ENCODE measurements at places on chromosomes 16 and 17.
A peak's percentile ranks its signal among the peaks of the same experiment; 100 is the strongest.

- DNase-seq = no peak
Observed at GRCh38 chr16:19463468-19464315, 46.0 kb downstream of the TMC5 start.

DNA sequence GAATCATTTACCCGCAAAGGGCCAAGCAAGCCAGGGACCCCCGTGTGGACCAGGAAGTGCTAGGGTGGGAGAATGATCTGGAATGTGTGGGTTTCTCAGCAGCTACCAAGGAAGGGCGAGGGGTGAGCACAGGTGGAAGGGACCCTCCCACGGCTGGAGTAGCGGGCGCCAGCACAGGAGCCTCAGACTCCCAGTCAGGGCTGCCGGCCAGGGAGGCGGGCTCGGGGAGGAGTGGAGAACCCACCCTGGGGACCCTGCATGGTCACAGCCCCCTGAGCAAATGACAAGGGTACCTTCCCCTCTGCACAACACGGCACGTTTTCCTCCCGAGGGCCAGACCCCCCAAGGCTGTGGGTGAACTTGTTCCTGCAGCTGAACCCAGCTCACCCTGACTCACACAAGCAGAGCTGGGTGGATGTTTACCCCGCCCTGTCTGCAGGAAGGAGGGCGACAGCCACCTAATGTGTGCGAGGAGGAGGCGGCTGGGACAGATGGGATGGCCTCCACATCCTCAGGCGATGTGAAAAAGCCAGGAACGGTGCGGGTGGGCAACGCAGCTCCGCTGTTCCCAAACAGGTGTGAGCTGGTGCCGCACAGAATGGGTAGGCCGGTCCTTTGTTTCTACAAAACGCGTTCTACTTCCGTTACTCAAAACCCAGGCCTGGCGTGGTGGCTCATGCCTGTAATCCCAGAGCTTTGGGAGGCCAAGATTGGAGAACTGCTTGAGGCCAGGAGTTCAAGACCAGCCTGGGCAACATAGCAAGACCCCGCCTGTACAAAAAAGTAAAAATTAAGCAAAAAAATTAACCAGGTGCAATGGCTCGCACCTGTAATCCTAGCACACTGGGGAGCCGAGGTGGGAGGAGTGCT is 6.2 kb downstream of the ECI1 start:
- no peak for DNase-seq

GRCh38 chr17:57370619-57371018 is 114.3 kb downstream of the MSI2 start:
- DNase-seq = no peak

DNA sequence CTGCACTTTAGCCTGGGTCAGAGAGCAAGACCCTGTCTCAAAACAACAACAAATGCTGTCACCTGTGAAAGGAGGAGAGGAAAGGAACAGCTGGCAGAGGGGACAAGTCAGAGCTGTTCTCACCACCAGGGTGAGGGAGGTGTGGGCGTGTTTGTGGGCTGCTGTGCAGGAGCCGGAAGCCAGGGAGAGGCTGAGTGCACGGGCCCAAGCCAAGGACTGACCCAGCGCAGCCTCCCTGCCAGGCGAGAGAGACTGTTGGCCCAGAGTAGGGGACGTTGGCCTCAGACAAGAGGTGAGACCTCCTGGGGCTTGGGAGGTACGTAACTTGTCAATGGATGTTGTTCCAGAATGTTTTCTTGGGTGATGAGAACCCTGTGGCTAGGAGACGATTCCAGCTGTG is 10.7 kb downstream of the SPNS2 start:
- no peak for DNase-seq

GRCh38 chr17:9862220-9862619 is 36.5 kb downstream of the GLP2R start:
- DNase-seq = no peak

- DNase-seq = peak; percentile 51
Observed at GRCh38 chr16:21301168-21301894, 23.2 kb upstream of the CRYM start.

GRCh38 chr17:79136596-79136995 is 62.0 kb downstream of the ENGASE start:
- no peak for DNase-seq

- no peak for DNase-seq
Observed at GRCh38 chr17:37024181-37024637, 75.5 kb downstream of the AATF start.

GRCh38 chr17:81277946-81278693 is 17.0 kb downstream of the SLC38A10 start:
- no peak for DNase-seq

- DNase-seq = no peak
Observed at GRCh38 chr16:50702725-50703124, 9.3 kb downstream of the NOD2 start.

- no peak for DNase-seq
Observed at GRCh38 chr17:18990331-18990730, 14.2 kb downstream of the FAM83G start.

GRCh38 chr16:27498031-27498825 is 51.5 kb downstream of the GTF3C1 start:
- DNase-seq = no peak

DNA sequence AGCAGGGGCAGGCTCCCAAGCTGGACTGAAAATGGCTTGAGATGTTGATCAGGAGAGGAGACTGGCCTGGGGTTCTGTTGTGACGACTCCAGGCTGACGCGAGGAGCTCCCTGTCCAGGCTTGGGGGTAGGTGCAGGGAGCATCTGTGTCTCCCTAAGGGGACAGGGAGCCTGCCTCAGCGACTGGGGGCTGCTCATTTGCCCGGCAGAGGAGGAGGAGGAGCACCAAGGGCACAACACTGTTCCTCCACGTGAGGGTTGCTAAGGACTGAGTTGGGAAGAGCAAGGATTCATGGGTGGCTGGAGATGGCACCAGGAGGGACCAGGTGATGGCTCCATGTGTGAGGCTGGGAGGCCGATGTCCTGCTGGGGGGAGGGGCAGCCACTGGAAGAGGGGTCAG is 53.3 kb downstream of the USP22 start:
- DNase-seq = no peak

DNA sequence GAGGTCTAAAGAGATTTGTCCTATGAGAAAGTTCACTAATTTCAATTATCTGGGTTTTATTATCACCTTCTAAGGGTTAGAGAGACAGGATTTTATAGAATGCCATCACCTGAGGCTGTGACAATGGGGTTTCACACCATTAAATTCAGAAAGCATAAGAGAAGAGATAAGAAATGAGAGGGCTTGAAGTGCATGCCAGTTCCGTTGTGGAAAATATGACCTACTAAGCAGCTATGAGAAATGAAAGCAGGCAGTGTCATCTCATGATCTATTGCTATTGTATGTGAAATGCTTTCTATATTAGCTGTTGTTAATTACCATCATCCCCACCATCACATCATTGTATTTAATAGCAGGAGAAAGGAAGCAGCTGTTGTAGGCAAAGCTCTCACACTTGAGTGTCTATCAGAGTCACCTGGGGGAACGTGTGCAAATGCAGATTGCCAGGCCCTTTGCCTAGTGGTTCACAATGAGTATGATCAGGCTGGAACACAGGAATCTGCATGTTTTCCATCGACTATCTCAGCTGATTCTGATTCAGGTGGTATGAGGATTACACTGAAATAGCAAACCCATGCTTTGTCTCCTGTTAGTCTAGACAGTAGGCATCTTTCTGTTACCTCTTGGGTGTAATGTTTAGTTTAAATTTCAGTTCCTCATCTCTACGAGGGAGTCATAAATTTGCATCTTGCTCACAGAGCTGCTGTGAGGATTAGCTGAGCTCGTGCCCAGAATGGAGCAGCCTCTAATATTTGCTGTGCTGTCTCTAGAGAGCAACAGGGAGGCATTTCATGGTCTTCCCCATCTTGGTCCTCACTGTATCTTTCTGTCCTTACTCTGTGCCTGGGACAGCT is 256.4 kb downstream of the CDH13 start:
- no peak for DNase-seq

DNA sequence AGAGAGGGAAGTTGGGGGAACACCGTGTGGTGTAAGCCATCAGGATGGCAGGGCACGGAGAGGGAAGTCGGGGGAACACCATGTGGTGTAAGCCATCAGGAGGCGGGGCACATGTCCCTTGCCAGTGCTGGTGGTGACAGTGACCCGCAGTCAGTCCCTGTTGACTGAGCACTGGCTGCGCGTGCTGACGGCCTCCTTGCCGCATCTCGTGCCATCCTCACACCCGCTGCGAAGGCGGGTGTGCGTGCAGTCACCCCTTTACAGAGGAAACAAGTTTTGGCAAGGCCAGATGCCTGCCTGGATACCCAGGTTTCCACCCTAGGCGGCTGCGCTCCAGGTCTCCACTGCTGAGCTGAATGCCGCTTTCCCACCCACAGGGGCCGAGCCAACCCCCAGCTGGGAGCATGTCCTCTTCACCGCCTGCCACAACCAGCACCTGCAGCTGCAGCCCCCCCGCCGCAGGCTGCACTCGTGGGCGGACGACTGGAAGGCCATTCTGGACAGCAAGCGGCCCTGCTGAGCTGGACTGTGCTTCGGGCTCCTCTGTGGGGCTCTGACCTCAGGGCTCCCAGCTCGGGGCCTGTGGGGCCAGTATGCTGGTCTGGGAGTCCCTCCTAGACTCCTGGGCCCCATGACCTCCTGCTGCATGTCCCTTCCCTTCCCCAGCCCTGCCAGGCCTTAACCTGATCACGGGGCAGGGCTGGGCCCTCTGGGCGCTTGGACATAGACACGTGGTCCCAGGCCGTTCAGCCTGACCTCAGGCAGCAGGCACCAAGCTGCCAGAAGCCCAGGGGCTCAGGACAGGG is 43.5 kb downstream of the NT5M start:
- peak; percentile 32 for DNase-seq

DNA sequence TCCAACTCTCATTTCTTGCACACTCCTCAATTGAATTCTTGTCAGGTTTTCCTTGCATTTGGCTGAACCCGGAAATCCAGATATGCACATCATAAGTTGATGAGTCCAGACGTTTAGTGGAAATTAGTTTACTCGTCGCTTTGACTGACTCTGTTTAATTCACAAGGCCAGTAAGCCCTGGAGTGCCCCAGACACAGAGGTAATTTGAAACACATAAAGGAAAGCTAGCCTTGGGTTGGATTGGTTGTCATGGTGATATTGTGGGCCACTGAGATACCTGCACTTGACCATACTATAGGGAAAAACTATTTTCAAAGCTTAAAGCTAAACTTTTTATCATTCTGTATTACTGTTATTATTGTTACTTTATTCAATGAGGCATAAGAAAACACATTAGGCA is 178.3 kb upstream of the CA10 start:
- no peak for DNase-seq

GRCh38 chr16:6038941-6039645 is 941.5 kb upstream of the EEF2KMT start:
- no peak for DNase-seq

DNA sequence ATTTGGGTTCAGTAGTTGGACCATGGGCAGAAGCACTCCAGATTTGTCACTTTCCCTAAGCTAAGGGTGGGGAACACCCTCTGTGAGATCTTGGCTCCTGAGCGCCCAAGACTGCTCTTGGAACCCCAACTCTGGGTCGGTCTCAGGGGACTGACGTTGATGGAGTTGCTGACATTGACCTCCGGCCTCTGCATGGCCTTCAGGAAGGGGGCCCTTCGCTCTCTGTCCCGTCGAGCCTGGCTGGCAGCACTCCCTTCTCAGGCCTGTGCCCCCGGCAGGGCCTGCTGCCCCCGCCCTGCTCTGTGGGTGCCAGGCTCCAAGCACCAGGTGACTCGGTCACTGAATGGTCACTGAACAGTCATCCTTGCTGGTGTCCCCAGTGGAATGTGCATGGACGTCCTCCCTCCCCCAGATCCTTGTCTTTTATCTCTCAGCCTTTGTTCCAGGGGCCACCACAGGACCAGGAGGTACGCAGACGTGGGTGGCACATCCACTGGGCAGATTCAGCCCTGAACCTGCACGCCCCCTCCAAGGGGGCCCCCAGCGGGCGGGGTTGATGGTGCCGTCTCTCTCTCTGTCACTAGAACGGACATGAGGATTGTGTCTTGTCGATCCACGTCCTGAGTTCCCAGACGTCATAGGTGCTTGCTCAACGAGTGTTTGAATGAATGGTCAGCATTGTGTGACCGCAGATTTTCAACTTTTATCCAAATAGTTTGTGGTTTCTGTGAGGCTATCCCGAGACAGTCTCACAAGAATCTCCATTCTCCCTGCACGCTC is 314.5 kb downstream of the SEC14L1 start:
- DNase-seq = no peak

DNA sequence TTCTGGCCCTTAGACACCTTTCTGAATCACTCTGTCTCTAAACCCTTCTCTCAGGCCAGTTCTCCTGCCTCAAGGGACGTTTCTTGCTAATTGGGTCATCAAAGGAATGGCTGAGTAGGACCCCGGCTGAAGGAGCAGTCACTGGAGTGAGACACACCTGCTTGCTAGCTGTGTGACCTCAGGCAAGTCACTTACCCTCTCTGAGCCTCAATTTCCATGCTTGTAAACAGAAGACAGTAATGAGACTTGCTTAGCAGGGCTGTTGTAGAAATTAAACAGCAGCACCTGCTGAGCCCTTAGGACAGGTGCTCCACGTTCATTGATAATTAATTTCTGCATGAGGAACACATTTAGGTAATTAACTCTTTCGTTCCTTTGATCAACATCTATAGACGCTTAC is 6.8 kb downstream of the CIBAR2 start:
- DNase-seq = no peak

Measured in liver (tissue), 10 donors.